ENCODE measurements at places on chromosomes 12 and 14. TPM values are rescaled to one million over a fixed set of nuclear protein-coding genes. Genes with fewer than 3 reads are reported as not detected.

Gene GLT1D1
- not detected for total RNA-seq

Gene MANSC4
- total RNA-seq: not detected

Gene RFX4
- not detected for total RNA-seq

Gene FIGNL2
- total RNA-seq: not detected

Gene RHEBL1
- total RNA-seq: 0.09 TPM

Data from airway epithelial cell (primary cell).